CD4-positive, alpha-beta T cell treated with Interleukin-2 at 100 ng/mL for 4 hours (primary cell): ENCODE measurements at places on chromosomes 5 and 9.

GRCh38 chr5:354581-355378 is 33.3 kb downstream of the AHRR start:
- no peak for DNase-seq

- DNase-seq: no peak
Measured at GRCh38 chr5:159393854-159394274, 63.6 kb upstream of the IL12B start.

GRCh38 chr5:39772307-39772706 is 347.5 kb upstream of the DAB2 start:
- no peak for DNase-seq

DNA sequence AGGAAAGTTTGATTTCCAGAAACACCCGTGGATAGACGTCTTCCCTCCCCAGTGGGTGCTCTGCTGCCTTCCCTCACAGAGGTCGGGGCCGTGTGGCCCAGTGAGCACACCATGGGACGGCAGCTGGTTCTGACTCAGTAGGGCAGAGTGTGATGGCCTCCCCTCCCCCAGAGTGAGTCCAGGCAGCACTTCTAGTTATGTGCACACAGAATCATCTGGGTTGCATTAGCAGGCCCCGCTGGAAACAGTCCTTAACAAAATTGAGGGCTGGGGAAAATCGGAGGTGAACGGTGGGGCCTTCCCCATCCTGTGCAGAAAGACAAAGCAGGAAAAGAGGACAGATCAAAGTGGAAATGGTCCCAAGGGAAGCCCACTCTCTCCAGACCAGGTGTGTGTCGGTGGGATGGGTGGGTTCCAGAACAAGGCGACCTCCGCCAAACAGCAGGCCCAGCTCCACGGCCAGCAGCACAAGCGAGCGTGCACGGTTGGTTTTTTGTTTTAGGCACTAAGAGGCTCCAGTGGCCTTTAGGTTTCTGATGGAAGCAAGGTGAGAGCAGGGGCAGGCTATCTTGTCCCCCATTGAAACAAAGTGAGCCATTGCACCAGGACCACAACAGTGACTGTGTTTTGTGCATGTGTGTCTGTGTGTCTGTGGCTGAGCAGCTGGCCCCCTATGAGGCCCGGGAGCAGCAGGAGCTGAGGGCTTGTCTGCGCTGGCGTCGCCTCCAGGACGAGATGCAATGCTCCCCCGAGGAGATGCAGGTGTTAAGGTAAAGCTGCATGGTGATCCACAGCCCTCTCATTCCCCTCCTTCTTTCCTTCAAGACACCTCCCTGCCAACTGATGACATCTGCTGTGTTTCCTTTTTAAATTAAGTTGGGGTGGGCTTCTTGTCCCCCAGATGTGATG is 201.5 kb downstream of the AOPEP start:
- DNase-seq: no peak

DNA sequence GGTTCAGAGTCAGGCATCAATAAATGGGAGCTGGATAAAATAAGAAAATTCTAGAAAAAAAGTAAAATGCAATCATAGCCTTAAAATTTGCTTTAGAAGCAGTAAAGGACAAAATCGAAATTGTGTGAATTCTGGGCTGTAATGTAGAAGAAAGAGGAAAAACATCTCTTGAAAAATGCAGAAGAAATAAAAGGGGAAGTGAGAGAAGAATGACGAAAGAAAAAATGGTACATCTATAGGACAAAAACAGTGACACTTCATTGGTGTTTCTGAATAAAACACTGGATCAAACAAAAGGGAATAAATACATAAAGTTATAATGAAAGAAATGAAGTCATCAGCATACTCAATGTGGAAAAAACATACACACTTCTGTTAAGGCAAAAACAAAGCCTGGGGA is 642.3 kb downstream of the ACTL7B start:
- DNase-seq: no peak

DNA sequence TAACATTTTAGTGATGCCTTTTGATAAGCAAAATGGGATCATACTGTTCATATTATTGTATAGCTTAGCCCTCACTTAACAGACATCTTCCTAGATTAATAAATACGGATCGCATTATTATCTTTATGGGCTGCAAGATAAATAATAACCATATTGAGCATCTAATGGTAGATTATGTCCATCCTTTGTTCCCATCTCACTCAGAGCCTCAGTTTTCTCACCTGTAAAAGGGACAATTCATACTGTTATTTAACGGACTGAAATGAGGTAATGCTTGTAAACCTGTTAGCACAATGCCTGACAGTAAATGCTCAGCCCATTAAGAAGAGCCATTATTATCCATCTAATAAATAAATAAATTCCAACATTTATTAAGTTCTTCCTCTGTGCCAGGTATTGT is 3.0 kb upstream of the RPL26L1 start:
- DNase-seq: no peak

- no peak for DNase-seq
Measured at GRCh38 chr5:9251379-9251980, 294.4 kb downstream of the SEMA5A start.

- no peak for DNase-seq
Measured at GRCh38 chr9:128043467-128043868, 23.7 kb downstream of the NAIF1 start.

GRCh38 chr5:151490627-151491026 is 43.2 kb downstream of the SLC36A1 start:
- no peak for DNase-seq

DNA sequence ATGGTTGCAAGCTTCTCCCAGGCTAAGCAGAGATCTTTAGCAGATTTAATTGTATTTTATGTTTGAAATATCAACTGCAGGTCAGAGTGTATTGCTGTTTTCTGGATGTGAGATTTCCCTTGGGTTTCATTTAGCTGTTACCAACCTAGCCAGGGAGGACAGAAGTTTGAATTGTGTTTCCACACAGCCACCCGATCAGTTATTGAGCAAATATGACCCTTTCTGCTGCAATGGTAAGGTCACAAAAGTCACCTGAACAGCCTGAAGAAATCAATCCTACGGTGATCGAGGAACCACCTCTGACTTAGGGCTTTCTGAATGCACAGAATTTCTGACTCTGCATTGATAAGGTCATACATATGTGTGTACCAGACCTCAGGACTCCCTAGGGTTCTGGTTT is 419.9 kb downstream of the MAN2A1 start:
- DNase-seq: no peak

DNA sequence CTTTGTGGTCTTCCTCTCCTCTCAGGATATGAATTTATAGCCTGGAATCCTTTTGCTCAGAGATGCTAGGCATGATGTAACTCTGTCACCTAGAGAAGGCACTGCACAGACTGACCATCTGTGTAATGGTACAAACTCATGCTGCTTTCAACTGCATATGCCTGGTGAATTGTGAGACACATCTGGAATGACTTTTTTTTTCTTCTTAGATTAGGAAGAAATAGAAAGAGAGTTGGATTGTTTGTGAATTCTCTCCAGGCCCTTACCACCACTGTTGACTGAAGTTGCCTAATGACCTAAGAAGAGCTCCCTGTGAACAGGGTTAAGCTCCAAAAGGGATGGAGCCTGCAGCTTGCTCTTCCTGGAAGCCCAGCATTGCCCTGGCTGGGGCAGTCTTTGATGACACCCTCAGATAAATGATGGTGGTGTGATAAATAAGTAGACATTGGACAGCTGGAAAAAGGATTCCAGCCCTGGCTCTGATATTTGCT is 47.8 kb upstream of the TRIM32 start:
- no peak for DNase-seq

DNA sequence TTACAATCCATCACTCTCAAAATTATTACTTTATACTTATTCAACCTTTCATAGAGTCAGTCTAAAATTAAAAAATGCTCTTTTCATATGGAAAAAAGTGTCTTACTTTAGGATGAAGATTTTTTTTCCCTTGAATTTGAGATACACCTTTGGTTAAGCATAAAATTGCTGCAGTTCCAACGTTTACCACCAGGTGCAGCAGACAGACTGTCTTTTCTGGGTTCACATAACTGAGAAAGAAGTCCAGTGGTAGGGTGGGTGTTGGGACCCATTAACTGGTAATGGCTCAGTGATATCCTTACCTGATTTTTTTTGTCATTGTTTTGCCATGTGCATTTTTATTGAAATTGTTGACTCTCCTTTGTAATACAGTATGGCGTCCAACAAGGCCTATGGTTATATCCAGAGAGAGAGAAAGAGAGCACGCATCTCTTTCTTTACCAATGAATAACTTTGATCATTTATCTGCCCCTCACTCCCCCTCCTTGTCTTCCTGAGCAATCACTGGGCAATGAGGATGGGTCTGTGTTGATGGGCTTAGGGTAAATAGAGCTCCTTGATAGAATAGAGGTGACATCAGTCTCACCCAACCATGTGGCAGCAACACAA is 98.4 kb downstream of the FBXL7 start:
- no peak for DNase-seq

DNA sequence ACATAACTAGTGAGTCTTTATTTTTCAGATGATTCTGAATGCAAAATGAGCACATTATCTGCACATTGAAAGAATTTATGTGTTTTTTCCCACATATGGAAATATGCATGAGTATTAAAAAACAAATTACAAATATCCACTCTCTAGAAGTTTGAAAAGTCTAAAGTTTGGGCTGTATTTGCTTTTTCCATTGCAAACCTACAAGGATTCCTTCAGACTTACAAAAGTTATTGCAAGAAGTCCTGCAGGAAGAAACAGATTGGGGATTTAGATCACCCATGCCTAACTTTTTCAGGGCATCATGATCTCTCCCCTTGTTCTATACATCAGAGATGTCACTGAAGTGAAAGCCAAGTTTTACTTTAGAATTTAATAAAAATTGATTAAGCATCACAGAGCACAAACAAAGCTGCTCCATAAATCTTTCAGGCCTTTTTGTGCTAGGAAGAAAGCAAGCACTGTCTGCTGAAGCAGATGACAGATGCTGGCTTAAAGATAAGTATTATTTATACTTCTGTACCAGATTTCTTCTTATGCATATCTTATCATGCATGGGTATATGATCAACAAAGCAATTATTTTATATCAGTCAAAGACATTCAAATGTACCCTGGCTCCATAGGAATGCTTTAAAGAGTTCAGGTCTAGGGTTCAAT is 71.7 kb downstream of the NFIB start:
- DNase-seq: no peak

DNA sequence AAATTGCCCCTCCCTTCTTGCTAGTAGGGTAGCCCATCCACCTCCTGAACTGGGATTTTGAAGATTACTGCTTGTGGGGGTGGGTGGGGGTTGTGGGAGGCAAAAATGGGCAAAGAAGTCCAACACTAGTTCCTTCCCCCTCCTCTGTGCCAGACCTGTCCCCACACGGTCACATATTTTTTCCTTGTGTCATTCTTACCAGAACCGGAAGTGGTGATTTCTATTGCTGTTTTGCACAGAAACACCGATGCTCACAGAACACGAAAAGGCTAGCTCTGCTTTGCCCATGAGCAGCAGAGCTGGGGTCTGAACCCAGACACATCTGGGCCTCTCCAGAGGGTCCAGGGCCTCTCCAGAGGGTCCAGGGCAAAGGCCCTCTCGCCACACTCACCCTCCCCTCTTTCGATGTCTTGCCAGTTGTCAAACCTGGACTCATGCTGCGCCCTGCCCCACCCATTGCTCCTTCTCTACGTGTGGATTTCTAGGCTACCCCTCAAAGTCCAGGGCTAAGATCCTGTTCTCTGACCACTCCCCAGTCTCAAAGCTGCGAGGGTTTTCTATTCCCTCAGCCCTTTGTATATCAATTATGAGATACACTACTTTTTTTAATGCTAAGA is 264.4 kb upstream of the MSX2 start:
- DNase-seq: no peak

GRCh38 chr5:123549256-123549904 is 37.4 kb downstream of the CSNK1G3 start:
- DNase-seq: peak; percentile 78

DNA sequence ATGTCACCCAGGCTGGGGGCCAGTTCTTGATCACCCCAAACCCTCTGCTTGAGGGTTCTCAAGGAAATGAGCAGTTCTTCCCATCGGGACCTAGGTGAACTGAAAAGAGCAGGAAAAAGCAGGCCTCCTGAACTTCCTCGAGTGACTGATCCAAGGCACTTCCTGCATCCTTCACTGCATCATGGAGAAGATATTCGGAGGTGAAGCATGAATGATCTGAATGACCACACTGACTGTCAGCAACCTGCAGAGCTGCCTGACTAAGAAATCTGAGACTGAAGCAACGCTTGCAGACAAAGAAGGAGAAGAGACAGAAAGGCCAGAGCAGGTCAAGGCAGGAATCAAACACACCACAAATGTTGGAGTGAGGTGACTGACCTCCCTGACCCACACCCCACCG is 420.2 kb downstream of the AGTPBP1 start:
- no peak for DNase-seq

DNA sequence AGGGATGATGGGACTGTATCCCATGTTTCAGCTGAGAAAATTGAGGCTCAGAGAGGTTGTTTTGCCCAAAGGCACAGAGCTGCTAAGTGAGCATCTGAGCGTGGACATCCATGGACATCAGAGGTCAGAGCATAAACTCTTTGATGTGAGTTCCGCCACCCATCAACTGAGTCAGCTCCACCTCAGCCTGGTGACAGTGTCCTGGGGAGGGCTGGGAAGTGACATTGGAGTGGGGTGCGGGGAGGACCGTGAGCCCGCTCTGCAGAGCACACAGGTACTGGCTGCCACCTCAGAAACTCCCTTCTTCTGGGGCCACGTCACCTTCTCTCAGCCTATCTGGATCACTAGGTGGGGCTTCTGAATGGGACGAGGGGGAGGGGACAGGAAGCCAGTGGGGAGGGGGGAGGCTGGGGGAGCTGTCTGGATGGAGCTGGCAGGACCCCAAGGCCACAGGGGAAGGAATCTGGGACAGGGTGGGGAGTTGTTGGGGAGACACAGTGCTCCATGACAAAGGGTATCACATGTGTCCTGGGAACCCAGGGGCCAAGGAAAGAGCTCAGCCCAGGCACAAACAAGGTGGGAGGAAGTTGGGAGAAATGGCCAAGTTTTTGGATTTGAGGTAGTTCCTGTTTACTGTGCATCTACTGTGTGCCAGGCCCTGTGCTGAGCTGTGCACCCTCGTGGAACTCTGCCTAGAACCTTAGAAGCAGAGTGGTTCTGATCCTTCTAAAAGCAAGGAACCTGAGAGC is 2.5 kb downstream of the LAMC3 start:
- DNase-seq: no peak

DNA sequence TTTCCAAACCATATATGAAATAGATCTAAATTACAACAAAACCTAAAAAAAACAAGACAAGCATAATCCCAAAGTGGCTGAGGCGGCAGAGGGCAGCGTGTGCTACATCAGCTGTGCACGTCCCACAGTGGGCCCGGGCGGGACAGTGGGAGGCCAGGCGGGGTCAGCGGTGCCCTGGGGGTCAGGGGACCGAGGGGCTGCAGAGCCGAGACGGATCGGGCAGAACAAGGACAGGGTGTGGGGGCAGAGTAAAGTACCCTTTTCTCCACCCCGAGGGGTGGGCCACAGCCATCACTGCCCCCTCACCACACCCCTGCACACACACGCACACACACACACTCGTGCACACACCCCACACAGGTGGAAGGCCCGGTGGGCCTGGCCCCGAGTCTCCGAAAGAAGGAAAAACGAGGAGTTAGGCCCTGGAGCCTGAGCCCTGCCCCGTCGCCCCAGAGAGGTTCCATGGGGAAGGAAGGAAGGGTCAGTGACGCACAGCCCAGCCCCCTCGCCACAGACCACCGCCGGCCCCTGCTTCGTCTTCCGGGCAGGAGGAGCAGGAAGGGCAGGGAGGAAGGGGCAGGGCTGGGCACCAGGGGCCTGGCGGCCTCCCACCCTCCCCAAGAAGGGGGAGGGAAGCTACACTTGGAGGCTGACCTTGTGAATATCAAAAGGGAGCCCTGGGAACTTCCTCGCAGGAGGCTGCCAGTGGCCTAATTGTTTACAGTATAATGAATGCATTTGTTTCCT is 49.6 kb upstream of the UBAC1 start:
- no peak for DNase-seq
